ENCODE measurements at places on chromosomes 7 and 10.

DNA sequence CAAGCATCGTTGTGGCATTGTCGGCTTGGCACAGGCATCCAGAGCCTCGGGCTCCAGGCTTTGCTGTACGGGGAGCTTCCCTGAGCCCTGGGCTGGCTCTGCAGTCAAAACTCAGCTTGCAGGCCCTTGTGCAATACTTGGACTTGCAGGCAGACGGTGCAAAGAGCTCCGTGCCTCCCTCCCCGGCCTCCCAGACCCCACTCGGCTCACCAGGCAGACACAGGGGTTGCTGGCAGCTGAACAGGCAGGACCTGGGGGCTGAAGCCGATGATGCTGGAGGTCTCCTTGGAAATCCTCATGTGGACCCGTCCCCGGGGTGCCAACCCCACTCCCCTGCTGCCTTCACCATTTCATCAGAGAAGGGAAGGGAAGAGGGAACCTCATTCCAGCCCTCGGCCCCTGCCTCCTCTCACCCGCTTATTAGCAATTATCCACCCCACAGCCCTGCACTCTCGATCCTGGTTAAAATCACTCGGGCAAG lies 59.6 kb upstream of the GNA12 start:
- no peak for DNase-seq

- no peak for DNase-seq
Measured at GRCh38 chr7:19304086-19304485, 158.9 kb upstream of the FERD3L start.

DNA sequence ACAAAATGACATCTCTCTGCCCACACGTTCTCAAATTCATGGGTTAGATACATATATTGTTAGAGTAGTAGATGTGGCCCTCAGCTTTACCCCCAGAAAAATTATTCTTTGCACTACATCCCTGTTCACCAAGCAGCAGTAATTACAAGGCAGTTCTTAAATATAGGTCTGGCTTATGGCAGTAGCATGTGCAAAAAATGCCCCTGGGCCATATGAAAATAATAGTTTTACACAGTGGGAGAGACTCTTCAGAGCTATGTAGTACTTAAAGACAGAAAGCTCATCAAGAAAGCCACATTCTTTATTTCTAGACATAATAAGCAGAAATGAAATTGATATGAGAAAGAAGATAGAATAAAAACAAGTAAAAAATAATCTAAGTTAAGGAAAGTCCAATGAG lies 196.3 kb upstream of the FOXP2 start:
- no peak for DNase-seq

- DNase-seq, result no peak
Measured at GRCh38 chr7:121797657-121798452, 75.1 kb upstream of the PTPRZ1 start.

DNA sequence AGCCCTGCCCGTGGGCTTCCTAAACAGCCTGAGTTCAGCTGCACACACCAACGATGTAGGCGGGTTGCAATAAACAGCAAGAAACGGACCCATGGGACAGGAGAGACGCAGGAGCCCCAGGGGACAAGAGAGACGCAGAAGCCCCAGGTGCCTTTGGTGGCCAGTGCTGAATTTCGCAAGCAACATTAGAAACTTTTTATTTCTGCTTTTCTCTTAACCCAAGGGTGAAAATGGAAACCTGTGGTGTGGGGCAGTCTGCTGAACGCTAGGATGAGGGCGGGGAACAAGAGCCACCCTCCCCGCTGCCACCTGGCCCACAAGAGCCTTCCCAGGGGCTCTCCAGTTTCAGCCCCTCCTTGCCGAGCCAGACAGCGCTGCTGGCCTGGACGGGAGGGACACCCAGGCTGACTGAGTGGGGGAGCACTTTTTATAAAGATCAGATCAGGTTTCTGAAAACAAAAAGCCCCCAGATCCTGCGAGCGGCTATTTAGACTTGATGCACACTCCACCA lies 20.0 kb upstream of the GPR146 start:
- no peak for DNase-seq

GRCh38 chr7:151243408-151244195 lies 4.9 kb downstream of the SMARCD3 start:
- no peak for DNase-seq

DNA sequence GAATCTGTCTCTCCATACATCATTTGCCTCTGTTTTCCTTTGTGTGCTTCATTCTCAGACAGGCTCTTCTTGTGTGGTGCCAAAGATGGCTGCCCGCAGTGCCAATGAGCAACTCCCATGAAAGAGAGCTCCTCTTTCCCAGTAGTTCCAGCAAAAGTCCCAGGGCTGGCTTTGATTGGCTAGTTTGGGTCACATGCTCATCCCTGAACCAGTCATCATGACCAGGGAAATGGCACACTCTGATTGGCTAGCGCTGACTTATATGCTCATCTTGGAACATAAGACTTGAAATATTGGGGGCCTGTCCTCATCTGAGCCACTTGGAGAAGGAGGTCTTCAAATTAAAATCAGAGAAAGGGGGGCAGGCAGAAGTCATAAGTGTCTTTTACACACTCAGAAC lies 112.7 kb downstream of the CDH23 start:
- DNase-seq, result no peak

- no peak for DNase-seq
Measured at GRCh38 chr10:21160116-21160515, 263.0 kb upstream of the NEBL start.

DNA sequence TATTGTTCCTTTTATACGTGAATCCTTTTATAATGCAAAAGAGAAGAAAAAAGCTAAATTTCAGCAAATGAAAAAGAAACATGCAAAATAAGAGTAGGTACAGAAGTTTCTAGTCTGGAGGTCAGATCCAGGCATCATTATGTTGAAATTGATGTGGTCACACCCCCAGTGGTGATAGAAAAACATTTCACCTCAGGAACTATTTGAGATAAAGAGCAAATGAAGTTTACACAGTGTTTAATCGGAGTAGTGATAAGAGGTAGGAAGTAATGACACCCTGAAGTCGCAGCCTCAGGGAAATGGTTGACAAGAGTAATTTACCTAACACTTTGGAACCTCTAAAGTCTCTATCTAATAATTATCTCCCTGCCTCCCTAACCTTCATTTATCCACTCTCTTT lies 536.0 kb upstream of the STEAP1 start:
- DNase-seq, result no peak

DNA sequence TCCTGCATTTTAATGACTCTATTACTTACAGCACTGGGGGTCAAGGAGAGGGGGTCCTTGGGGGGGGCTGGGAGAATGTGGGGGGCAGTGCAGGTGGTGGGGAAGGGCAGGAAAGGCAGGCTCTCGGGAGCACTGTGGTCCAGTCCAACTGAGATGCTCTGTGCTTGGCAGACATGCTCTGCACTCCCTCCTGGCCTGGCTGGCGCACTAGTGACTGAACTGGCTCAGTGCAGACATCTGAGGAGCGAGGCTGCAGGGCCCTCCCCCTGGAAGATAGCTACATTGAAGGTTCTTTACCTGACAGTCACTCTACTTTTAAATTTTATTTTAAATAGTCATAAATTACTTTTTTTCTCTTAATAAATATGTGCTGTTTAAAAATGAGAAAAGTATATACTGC lies 105.7 kb downstream of the NEURL1 start:
- no peak for DNase-seq

- no peak for DNase-seq
Measured at GRCh38 chr7:145183069-145183468, 347.2 kb upstream of the TPK1 start.

All from tibial artery (tissue), 4 donors.